ENCODE measurements at places on chromosomes 5 and 9. TPM values are rescaled to one million over a fixed set of nuclear protein-coding genes. Genes with fewer than 3 reads are reported as not detected.

The PGM5 gene
- total RNA-seq = 0.21 TPM

DNA sequence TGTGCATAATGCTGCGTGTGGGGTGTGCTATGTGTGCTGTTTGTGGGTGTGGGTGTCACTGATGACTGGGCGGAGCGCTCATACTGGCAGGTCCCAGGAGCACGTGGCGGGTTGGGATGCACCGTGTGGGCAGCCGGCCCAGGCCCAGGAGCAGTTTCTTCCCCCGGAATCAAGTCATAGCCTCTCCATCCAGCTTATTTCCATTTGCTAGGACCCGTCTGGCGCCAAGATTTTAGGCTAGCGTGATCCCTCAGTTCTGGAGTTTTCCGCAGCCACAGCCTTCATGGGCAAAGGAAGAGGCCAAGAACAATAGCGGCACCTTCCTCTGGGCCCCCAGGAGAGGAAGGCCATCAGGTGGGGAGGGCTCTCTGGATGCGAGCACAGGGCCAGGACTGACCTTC is 43.3 kb upstream of the NEURL1B start:
- DNase-seq = no peak
- H3K4me3 ChIP-seq = no peak overlapping the region
- H3K4me1 ChIP-seq = no peaks in the 10 kb centered on the region
- no peaks in the 10 kb centered on the region for H3K27me3 ChIP-seq
- no peak overlapping the region for H3K27ac ChIP-seq

- no peak overlapping the region for H3K4me3 ChIP-seq
- no peaks in the 10 kb centered on the region for H3K27me3 ChIP-seq
- H3K36me3 ChIP-seq = no peaks in the 10 kb centered on the region
- no peak overlapping the region for H3K27ac ChIP-seq
- no peak for DNase-seq
Observed at GRCh38 chr9:114827641-114828302, 21.9 kb upstream of the TNFSF15 start.

DNA sequence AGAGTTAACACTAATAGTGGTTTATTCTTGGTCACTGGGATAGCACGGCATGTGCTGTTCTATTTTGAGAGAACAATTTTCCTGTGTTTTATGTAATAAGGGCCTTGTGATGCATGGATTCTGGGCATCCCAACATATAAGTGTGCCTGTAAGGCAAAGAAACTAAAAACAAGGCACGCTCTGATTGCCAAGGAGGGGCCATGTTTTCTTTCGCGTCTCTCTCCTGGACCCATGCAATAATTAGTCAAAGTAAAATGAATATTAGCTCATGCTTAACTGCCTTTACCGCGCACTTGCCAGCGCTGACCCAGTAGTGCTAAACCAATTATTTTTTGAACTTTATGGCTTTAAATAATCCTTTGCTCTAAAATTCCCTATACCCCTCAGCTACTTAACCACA is 140.9 kb downstream of the PSAT1 start:
- no peaks in the 10 kb centered on the region for H3K27me3 ChIP-seq
- no peaks in the 10 kb centered on the region for H3K36me3 ChIP-seq
- no peak for DNase-seq
- no peaks in the 10 kb centered on the region for H3K4me1 ChIP-seq
- H3K27ac ChIP-seq = no peak overlapping the region

- H3K36me3 ChIP-seq = no peaks in the 10 kb centered on the region
- H3K27ac ChIP-seq = no peak overlapping the region
- H3K4me1 ChIP-seq = no peaks in the 10 kb centered on the region
- H3K4me3 ChIP-seq = no peak overlapping the region
- no peaks in the 10 kb centered on the region for H3K27me3 ChIP-seq
- DNase-seq = no peak
Observed at GRCh38 chr9:77462066-77462465, 186.1 kb downstream of the GNA14 start.
